Cardiac septum (tissue), 1 donor: ENCODE measurements at places on chromosomes 2 and 18. TPM values are rescaled to one million over a fixed set of nuclear protein-coding genes. Genes with fewer than 3 reads are reported as not detected.

Gene OTX1
- not detected for total RNA-seq

Gene CREG2
- 0.81 TPM for total RNA-seq

Gene EIF2AK3
- total RNA-seq: 20.7 TPM

Gene IL36RN
- total RNA-seq: not detected

Gene EPAS1
- 139 TPM for total RNA-seq

Gene ZBTB7C
- 8.0 TPM for total RNA-seq

Gene THSD7B
- total RNA-seq: 0.62 TPM

Gene PKDCC
- 74.7 TPM for total RNA-seq

Gene MBOAT2
- total RNA-seq: 48.2 TPM

Gene TXNDC2
- not detected for total RNA-seq

Gene SERPINB4
- not detected for total RNA-seq

Gene LYPD1
- 3.3 TPM for total RNA-seq

Gene SERPINB11
- not detected for total RNA-seq

Gene GCC2
- 22.0 TPM for total RNA-seq
